HCT116 (cell line): ENCODE measurements at places on chromosomes 5 and 9. TPM values are rescaled to one million over a fixed set of nuclear protein-coding genes. Genes with fewer than 3 reads are reported as not detected.

- no peak overlapping the region for H3K27ac ChIP-seq
- no peaks in the 10 kb centered on the region for H3K27me3 ChIP-seq
- no peaks in the 10 kb centered on the region for H3K36me3 ChIP-seq
- no peaks in the 10 kb centered on the region for H3K4me1 ChIP-seq
Measured at GRCh38 chr9:132740526-132741309, 70.5 kb downstream of the GTF3C4 start.

GRCh38 chr9:116027951-116028350 is 125.6 kb upstream of the PAPPA start:
- H3K27ac ChIP-seq: no peak overlapping the region
- no peaks in the 10 kb centered on the region for H3K4me1 ChIP-seq
- no peaks in the 10 kb centered on the region for H3K36me3 ChIP-seq
- H3K4me3 ChIP-seq: no peak overlapping the region

GRCh38 chr5:131757830-131758519 is 38.8 kb downstream of the FNIP1 start:
- no peaks in the 10 kb centered on the region for H3K4me1 ChIP-seq
- no peaks in the 10 kb centered on the region for H3K27me3 ChIP-seq
- H3K4me3 ChIP-seq: no peak overlapping the region
- no peak for DNase-seq

DNA sequence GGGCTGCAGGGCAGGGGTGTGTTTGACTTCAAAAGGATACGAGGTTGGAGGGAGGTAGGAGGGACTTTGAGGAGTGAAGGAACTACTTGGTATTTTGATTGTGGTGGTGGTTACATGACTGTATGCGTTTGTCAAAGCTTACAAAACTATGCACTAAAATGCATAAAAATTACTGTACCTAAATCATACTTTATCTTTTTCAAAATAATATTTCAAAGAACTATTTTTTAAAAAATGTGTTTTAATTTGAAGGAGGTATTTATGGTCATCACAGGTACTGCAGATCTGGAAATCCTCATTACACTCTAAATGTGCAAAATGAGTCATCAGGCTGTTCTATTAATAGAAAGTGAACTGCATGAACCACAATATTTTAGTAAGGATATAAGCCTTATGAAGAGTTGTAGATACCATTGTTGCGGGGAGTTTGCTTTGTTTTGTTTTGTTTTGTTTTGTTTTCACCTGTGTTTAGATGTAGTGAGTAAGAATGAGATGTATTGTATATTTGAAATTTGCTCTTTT is 116.9 kb downstream of the ARRDC3 start:
- peak; percentile 46 for DNase-seq
- peak overlapping the region; percentile 36; the same call in 1 of the 2 replicates for H3K4me3 ChIP-seq
- peak overlapping the region; percentile 54; the same call in 1 of the 2 replicates for H3K27ac ChIP-seq
- no peaks in the 10 kb centered on the region for H3K36me3 ChIP-seq

Gene ADAMTS2
- 3.9 TPM for total RNA-seq

- H3K4me1 ChIP-seq: no peaks in the 10 kb centered on the region
- H3K4me3 ChIP-seq: no peak overlapping the region
- H3K36me3 ChIP-seq: no peaks in the 10 kb centered on the region
- H3K27ac ChIP-seq: no peak overlapping the region
- H3K27me3 ChIP-seq: no peaks in the 10 kb centered on the region
Measured at GRCh38 chr9:6036391-6036790, 21.0 kb upstream of the RANBP6 start.

DNA sequence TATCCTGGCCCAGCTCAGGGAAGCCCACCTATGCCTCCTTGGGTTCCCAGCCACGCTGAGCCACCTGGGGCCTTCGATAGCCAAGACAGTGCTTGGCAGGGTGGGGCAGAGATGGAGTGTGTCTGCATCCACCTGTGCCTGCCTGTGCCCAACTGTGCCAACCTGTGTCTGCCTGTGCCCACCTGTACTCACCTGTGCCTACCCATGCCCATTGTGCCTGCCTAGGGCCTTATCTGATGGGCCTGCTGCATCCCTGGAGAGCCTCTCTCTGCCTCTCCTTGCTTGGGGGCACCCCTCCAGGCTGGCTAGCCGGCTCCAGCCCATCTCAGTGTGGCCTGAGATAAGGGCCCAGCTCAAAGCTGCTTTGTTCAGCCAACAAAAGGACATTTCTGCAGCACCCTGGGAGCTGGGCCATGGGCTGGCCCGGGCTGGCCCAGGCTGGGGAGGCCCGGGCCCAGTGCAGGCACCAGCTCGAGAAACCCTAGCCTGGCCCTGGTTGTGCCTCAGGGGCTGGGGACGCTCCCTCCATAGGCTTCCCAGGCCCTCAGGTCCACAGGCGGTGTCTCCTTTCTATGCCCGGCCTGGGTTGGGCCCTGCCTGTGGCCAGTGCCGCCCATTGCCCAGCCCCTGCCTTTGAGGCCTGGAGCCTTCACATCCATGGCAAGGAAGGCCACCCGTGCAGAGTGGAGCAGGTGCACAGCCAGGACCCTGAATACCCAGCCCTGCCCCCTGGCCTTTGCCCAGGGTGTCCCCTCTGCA is 37.3 kb upstream of the NOTCH1 start:
- H3K4me3 ChIP-seq: no peak overlapping the region
- H3K36me3 ChIP-seq: no peaks in the 10 kb centered on the region
- H3K27me3 ChIP-seq: no peaks in the 10 kb centered on the region
- peaks cover 19% of the 10 kb centered on the region for H3K4me1 ChIP-seq
